ENCODE measurements at places on chromosomes 5 and 9. TPM values are rescaled to one million over a fixed set of nuclear protein-coding genes. Genes with fewer than 3 reads are reported as not detected.

The HAVCR2 gene
- 0.26 TPM for total RNA-seq

The PLAC8L1 gene
- 0.40 TPM for total RNA-seq

The MARVELD2 gene
- total RNA-seq = 1.3 TPM

The STPG3 gene
- total RNA-seq = not detected

The IDNK gene
- total RNA-seq = 9.9 TPM

The NEURL1B gene
- 3.4 TPM for total RNA-seq

The RNF183 gene
- not detected for total RNA-seq

The RNF20 gene
- total RNA-seq = 36.6 TPM

The CYLC2 gene
- not detected for total RNA-seq

The SLCO6A1 gene
- not detected for total RNA-seq

The TRIM7 gene
- total RNA-seq = 10.5 TPM

The PCDHB16 gene
- total RNA-seq = 1.9 TPM

The PPIC gene
- 59.2 TPM for total RNA-seq

The AGXT2 gene
- not detected for total RNA-seq

The SOHLH1 gene
- total RNA-seq = not detected

The FOXD1 gene
- 0.44 TPM for total RNA-seq

The LCN1 gene
- total RNA-seq = not detected

The TAF11L5 gene
- not detected for total RNA-seq

The ZNF366 gene
- 0.06 TPM for total RNA-seq

The PDZD2 gene
- total RNA-seq = 0.19 TPM

The CARD6 gene
- total RNA-seq = 20.9 TPM

The PDE6A gene
- total RNA-seq = not detected

The TPPP gene
- total RNA-seq = 0.93 TPM

The RNF14 gene
- 76.2 TPM for total RNA-seq

The RPL7A gene
- total RNA-seq = 2,146 TPM

The GMCL2 gene
- total RNA-seq = not detected

Data from aortic smooth muscle cell (primary cell).